ENCODE measurements at places on chromosomes 11 and 22.

GRCh38 chr11:3950996-3951660, 95.7 kb downstream of the STIM1 start:
- no peak for DNase-seq

- no peak for DNase-seq
These were observed 1.3 kb upstream of the UBE4A start for GRCh38 chr11:118358071-118358470.

- no peak for DNase-seq
These were observed 66.7 kb downstream of the SEZ6L start for GRCh38 chr22:26235792-26236487.

- no peak for DNase-seq
These were observed 4.3 kb downstream of the IL2RB start for GRCh38 chr22:37145180-37146050.

- no peak for DNase-seq
These were observed 3.1 kb downstream of the TAF10 start for GRCh38 chr11:6608726-6609501.

- no peak for DNase-seq
These were observed 43.2 kb upstream of the CLMP start for GRCh38 chr11:123238297-123238696.

DNA sequence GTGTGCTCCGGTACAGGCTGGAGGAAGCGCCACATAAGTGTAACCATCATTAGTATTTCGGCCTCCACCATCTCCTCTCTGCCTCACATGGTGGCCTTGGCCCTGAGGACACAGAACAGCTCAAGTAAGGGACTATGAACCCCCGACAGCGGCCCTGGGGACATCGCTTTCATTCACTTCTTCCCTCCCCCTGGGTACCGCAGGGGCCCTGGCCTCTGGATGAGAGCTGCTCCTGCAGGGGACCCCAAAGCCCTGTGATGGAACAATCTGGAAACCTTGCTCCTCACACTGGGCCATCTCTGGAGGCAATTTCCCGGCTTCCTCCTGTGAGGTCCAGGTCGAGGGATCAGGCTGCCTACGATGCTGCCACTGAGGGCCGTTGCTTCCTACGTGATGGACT, 565.5 kb downstream of the BRD1 start:
- no peak for DNase-seq

DNA sequence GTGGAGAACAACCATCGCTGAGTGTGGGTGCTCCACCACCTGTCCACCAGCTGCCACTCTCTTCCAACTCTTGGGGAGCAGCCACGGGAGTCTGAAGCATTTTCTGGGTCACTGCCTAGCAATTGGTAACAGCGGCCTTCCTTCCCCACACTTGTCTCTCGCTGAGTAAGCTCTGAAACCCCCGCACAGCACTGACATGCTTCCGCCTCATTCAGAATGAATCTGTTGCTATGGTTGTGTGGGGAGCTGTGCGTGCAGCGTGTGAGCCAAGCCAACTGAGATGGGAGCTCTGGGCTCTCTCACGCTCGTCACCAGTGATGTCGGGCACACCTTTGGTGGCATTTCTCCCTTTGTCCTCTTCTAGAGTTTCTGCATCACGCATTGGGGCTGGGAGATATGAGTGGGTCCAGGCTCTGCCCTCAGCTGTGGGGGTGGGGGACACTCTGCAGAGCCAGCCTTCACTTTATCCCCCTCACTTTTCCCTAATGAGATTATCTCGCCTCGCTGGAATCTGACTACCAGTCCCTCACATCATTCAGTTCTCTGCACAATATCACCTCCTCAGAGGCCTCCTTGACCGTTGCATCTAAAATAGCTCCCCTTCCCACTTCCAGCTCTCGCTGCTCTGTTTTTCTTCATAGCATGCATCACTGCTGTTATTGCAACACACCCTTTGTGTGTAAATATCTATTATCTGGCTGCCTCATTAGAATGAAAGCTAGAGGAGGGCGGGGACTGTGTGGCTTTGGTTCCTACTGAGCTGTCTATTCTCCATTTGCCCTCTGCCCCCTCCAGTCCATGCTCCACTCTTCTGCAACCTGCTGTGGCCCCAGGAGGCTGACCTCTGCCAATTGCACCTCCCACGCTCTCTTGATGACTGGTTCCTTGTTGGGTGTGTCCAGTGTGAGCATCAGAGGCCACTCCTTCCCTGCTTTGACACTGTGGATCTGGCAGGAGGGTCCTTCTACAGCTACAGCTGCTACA, 569.9 kb upstream of the CADM1 start:
- DNase-seq = no peak

DNA sequence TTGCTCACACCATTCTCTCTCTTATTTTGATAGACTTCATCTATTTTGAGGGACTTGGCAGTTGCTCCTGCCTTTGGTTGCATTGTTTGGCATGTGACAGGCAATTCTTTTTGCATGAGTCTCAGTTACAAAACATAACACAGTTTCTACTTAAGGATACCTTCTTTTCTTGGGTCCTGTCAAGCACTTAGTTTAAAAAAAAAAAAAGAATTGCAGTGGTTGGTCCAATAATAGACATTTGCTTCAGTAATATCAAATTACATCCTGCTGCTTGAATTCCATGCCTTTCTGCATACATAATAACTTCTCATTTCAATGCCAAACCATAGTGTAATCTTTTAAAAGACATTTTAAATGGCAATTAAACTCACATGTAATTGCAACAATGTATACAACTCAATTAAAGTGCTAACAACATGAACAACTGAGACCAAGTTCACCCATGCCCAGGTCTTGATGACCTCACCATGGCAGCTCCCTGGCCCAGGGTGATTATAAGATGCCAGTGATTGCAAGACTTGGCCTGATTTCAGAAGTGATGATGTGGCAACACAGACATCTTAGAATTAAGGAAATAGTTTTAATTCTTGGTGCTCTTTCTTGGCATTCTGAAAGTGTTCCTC, 32.2 kb upstream of the PLET1 start:
- no peak for DNase-seq

DNA sequence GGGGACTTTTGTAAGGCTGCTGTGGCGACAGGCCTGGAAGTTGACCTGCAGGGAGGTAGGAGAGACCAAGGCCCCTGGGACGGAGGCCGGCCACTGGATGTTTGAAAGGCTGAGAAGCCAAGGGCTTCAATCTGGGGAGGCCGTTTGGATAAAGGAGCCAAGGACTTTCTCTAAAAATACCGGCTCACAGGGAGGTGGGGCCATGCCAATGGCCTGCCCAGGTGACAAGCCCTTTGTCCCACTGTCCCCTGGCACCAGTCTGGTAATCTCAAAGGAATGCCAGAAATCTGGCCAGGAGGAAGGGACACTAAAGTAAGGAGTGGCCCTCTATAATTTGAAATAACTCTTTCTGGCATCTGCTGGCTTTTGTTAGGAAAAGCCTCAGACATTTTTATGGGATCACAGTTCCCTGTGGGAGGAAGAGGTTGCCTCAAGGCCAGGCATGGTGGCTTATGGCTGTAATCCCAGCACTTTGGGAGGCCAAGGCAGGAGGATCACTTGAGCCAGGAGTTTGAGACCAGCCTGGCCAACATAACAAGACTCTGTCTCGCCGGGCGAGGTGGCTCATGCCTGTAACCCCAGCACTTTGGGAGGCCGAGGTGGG, 1.9 kb upstream of the CHKA start:
- DNase-seq = no peak

DNA sequence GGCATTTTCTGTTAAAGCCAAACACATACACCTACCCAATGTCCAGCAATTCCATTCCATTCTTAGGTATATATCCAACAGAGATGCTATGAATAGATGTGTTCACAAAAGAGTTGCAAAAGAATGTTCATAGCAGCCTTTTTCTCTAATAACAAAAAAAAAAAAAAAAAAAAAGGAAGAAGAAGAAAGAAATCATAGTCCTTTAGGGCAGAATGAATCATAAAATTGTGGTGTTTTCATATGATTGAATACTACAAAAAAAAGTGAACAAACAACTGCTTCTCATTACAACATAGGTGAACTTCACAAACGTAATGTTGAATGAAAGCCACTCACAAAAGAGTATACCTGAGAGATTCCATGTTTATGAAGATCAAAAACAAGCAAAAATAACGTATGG, 66.8 kb upstream of the GRK3 start:
- no peak for DNase-seq

Data from left renal cortex interstitium (tissue), 4 donors.